NCI-H2081 (cell line): ENCODE measurements at places on chromosomes 16 and 17.

DNA sequence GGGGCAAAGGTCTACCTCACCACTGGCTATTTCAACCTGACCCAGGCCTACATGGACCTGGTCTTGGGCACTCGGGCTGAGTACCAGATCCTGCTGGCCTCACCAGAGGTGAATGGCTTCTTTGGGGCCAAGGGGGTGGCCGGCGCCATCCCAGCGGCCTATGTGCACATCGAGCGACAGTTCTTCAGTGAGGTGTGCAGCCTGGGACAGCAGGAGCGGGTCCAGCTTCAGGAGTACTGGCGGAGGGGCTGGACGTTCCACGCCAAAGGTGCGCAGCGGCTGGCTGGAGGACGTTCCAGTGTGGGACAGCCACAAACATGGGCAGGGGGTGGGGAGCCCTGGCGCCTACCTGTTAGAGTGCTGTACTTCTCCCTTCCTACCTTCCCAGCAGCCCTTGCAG lies 25.4 kb downstream of the PGS1 start:
- DNase-seq = no peak

DNA sequence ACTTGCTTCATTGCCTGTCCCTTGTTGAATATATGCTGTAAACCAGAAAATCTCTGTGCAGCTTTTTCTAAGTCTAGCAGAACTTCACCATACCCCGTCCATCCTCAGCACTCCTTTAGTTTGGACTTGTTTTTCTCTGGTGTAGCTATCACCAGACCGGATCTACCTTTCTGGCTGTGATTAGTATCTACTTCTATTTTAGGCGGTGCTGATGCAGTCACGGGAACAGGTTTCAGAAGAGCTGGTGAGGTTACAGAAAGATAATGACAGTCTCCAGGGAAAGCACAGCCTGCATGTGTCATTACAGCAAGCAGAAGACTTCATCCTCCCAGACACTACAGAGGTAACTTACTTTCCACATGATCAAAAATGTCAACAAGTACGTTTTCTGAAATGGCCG lies 46.4 kb downstream of the NUP88 start:
- DNase-seq = no peak

- no peak for DNase-seq
Measured at GRCh38 chr17:13725288-13725990, 123.7 kb upstream of the HS3ST3A1 start.

DNA sequence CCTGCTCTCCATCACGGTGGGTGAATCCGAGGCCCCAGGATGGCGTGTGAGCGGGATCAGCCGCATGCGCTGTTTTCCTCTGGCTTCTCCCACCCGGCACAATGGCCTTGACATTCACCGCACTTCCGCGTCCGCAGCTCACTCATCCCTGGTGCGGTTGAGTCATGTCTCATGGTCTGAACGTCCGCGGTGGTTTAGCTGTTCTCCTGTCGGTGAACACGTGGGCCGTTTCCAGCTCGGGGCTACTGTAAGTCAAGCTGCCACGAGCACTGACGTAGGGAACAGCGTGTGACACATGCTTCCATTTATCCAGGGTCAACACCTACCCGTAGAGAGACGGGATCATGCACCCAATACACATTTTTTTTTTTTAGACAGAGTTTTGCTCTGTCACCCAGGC lies 15.3 kb upstream of the CACNA1H start:
- no peak for DNase-seq

GRCh38 chr16:53534206-53534605 lies 31.2 kb upstream of the AKTIP start:
- no peak for DNase-seq

DNA sequence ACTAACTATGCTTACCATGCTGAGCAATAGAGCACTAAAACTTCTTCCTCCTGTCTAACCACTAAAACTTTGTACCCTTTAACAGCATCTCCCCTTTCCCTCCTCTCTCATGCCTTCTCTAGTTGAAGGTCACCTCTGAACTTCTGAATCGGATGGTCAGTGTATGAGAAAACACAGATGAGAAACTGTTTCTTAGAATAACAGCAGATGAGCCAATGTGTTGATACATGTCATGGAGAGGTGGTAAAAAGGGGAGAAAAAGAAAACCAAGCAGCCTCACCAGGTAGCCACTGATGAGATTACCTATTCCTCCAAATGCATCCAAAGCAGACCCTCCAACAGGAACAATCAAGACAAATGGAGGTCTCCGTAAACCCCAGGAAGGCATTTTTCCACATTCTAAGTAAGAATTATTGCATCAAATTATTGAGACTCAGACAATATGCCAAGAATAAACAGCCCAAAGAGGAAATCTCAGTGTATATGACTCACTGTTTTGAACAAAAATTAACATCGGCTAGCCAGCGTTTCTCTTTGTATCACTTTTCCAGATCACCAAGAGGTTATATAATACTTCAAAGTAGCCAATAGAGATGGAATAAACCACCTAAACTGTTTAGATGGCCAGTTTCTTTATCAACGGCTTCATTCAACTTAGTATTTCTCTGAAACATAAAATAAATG lies 793.3 kb upstream of the SOX9 start:
- DNase-seq = no peak

DNA sequence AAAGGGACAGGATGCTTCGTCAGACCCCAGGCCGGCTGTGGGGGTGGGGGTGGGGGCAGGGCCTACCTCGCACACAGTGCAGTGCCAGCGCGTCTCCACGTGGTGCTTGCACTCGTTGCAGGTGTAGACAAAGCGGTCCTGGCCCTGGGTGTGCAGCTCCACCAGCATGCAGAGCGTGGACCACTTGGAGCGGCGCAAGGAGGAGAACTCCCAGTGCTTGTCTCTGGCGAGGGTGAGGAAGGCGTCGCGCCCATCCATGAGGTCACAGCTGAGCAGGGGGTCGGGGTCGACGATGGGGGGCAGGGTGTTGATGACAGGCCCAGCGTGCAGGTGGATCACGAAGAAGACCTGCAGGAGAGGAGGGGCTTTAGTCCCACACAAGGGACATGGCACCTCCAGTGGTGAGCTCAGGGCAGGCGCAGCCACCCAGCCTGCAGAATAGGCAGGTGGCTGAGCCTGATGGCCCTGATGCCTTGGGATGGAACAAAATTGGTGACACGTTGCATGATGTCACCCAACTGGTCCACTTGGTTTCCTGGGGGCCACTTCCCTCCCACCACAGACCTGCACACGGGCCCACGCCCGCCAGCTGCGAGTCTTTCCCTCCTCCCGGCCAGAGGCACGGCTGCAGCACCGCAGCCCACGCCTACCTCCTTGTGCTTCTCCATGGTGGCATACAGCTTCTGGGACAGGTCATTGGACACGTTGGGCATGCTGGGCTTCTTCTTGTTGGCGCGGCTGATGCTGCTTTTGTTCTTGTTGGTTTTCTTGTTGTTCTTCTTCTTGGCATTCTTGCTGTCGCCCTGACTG lies 14.0 kb upstream of the TRAP1 start:
- no peak for DNase-seq

DNA sequence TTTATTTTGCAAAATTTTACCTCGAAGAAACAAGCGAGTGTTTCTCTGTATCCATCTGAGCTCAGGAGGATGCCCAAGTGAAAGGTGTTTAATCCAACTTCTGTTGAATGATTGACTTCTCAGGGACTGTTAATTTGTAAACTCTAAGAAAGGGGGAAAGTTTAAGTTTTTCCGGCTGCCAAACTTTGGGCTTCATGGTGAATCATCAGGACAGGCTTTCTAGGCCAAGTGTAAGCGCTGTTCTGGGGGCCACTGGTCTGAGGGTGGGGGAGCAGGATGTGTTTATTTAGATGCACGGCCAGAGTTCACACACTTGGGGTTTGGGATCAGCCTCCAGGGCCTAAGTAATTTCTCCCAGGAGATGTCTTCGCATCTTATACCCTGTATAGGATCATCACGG lies 110.4 kb downstream of the PITPNC1 start:
- no peak for DNase-seq

DNA sequence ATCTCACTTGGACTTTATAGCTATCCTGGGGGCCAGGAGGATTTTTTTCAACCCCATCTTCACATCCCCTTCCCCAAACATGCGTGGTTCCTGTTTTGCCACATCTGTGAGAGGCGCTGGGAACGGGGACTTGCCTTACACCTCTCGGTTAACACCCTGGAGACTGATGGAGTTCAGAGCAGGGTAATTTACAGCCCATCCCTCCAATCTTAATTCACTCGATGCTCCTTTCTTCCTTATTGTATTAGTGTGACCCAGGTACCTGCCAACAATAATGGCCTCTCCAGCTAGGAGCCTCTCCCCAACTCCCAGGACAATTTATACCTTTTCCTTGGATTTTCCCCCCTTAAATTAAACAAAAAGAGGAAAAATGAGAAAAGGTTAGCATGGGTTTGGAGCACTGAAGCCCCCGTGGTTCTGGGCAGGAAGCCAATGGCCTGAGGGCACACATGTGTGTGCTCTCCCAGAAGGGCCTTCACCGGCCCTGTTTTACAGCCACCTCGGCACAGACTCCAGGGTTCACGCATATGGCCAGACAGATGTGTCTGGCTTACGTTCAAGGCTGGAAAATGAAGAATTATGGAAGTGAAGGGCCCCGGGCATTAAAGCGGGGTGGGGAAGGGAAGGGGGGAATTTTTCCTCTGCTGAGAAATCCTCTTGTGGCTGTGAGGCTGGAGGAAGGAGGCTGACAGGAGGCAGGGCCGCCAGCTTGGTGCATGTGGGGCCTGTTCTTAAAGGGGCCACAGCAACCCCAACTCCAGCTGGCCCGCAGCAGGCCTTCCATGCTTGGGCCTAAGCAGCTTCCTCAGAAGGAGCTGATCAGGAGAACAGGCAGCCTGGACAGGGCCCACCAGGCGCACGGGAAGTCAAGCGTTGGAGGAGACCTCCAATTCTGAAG lies 21.4 kb downstream of the HIC1 start:
- DNase-seq = no peak

DNA sequence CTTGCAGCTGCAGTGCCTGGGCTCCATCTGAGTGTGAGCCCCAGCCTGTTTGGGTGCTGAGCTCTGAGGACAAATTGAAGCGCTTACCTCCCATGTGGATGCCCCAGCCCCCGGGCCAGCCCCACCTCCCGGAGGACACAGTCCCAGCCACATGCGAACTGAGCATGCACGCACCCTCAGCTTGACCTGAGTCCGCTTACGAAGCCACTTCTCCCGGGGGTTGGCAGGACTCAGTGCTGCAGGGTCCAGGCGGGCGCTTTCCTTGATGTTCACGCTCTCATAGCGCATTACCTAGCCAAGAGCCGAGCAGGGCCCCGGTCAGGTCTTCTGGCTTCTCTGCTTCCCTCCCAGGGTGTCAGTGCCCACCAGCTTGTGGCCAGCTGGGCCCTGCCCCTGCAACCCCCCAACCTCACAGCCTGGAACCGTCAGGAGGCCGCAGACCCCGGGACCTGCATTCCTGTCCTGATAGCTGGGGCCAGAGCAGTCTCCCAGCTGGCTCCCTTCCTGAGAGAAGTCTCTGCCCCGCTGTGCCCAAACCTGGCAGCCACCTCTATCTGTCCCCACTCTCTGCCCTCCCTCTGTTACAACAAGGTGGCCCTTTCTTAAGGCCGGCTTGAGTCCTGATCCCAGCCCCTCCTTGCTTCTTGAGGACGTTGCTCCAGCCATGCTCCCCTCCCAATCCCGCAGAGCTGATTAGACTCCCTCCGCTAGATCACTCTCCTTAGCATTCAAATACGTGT lies 24.0 kb downstream of the PIMREG start:
- no peak for DNase-seq

DNA sequence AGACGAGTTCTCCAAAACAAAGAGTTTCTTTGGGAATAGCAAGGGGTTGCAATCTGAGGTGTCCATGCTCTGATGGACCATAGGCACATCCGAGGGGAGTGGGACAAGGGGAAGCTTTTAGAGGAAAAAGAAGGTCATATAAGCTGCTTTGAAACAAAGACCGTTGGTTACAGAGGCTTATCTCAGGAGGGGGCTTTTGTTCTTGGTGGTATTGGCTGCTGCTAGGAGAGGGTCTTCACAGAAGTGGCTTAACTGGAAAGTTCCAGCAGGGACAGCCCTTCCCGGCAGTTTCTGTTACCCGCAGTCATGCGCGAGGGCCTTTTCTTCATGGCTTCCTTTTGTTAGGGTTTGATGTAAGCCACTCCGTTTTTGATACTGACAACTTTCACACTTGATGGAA lies 76.0 kb downstream of the RAP1GAP2 start:
- no peak for DNase-seq

- no peak for DNase-seq
Measured at GRCh38 chr17:10135539-10136257, 62.7 kb downstream of the GAS7 start.

- DNase-seq = no peak
Measured at GRCh38 chr16:79776243-79776847, 175.8 kb upstream of the MAF start.

DNA sequence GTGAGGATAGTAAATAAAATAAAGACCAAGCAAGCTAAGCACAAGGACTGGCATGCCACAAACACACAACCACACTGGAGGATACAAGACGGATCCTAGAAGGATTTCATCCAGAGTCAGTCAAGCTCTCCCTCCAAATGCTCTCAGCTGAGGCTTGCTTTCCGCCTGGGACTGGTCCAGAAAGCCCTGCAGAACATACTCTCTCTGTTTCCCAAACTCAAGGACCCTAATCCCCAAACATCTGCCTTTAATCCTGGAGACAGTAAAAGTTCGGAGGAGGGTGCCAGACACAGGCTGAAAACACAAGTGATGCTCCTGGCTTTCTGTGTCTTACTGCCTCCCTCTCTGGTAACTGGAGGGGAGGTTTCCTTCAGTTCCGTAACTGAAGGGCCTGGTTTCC lies 5.3 kb upstream of the HSD11B2 start:
- no peak for DNase-seq

- no peak for DNase-seq
Measured at GRCh38 chr16:58121132-58121531, 8.0 kb downstream of the CFAP20 start.

DNA sequence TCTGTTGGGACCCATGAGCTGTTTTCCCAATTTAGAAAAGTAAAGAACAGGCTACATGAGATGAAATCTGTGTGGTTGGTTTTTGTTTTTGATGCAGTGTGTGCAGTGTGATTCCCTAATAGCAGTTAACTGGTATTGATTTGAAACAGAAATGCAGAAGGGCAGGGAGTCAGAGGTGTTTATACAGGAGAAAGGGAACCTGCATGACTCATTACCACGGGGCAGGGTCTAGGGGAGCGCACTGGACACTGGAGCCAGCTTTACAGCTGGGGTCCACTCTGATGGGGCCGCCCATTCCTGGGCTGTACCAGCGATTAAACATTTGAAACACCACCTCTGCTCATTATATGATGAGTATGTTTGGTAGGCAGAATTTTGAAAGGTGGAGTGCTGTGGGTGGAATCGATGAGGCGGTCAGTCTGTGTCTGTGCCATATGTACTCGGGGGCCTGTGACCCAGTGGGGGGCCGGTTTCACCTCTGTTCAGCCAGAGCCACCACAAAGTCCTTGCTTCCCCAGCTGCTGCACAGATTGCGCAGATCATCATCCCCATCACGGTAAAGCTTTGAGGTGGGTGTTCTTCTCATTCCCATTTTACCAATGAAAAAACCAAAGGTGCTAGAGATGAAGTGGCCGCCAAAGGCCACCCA lies 142.5 kb downstream of the CMIP start:
- DNase-seq = no peak
